ENCODE measurements at places on chromosomes 1 and 21. TPM values are rescaled to one million over a fixed set of nuclear protein-coding genes. Genes with fewer than 3 reads are reported as not detected.

OR2L5 gene
- total RNA-seq: not detected

LCE3E gene
- not detected for total RNA-seq

GORAB gene
- 9.7 TPM for total RNA-seq

FAM177B gene
- total RNA-seq: not detected

TRIM17 gene
- total RNA-seq: 3.2 TPM

AMY1B gene
- not detected for total RNA-seq

ARHGAP29 gene
- not detected for total RNA-seq

C1orf210 gene
- not detected for total RNA-seq

RIPPLY3 gene
- total RNA-seq: 0.08 TPM

OSCP1 gene
- total RNA-seq: 2.3 TPM

PIGV gene
- 27.3 TPM for total RNA-seq

AMY2B gene
- total RNA-seq: 3.1 TPM

RAB7B gene
- total RNA-seq: not detected

RIMKLA gene
- total RNA-seq: 5.9 TPM

RAB42 gene
- not detected for total RNA-seq

FPGT gene
- total RNA-seq: 11.5 TPM

CAPZA1 gene
- 261 TPM for total RNA-seq

LHX8 gene
- total RNA-seq: not detected

GPX7 gene
- 27.8 TPM for total RNA-seq

CIART gene
- total RNA-seq: 5.2 TPM

UTS2 gene
- not detected for total RNA-seq

TNNT2 gene
- total RNA-seq: not detected
